HFF-Myc (cell line): ENCODE measurements at places on chromosomes 5 and 9.

GRCh38 chr5:56941981-56942380, 9.9 kb downstream of the MIER3 start:
- DNase-seq: peak; percentile 46

DNA sequence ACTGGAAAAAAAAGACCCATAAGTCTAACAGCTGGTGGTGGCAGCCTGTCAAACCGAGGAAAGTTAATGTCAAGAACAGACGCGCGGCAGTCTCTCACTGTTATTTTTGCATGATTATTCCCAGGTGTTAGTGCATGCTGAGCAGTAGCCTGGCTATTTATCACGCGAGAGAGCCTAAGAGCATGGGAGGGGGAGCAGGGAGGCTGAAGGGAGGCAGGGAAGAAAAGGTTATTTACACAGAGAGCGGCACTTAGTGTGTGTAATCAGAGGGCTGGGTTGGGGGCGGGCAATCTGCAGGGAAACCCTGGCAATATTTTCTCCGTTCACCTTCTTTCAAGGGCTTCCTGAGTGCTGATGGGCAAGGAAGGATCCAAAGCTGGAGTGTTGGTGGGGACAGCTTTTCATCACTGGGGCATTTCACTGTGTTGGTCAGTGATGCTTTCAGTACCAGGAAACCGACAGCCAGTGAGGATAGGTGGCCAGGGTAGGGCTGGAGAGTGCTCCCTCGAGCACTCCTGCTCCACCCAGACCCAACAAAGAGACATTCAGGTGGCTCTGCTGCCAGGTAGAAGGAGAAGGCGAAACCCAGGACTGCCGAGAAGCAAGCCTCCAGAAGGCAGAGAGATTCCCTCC, 39.6 kb downstream of the ZNF608 start:
- peak; percentile 73 for DNase-seq

- DNase-seq: no peak
Observed at GRCh38 chr9:32136700-32137339, 247.6 kb upstream of the ACO1 start.

DNA sequence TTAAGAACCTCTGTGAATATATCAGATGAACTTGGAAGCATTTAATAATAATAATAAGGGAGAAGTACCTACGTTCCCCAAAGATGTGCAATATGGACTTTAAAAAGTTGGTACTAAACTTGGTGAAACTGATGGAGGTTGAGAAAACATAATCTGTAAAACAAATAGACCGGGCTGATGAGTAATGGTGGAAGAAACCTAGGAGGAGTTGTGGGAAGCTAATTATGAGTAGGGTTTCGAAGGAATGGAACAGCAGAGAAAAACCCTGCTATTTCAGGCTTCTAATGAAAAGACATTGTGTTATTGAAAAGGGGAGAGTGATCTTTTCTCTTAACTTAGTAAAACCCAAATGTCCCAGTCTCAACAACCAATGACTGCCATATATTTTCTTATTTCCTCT, 229.3 kb downstream of the PCSK1 start:
- no peak for DNase-seq

GRCh38 chr5:151902215-151902614, 22.4 kb downstream of the GLRA1 start:
- DNase-seq: no peak

- no peak for DNase-seq
Observed at GRCh38 chr5:66129144-66129543, 15.0 kb upstream of the SREK1 start.

DNA sequence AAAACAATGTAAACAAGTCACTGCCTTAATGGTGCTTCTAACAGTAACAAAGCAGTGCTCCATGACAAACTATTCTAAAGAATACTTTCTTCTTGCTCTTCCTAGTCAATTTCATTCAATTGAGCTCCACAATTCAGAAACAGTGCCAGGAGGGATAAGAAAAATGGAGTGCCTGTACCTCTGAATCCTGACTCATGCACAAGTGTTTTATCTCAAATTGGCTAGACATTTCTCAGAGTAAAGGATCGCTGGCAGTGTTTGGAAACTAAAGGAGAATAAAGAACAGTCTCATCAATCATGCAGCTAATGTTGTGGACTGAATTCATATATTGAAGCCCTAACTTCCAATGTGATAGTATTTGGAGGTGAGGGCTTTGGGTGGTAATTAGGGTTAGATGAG, 27.6 kb downstream of the SLC25A51 start:
- no peak for DNase-seq

- no peak for DNase-seq
Observed at GRCh38 chr9:97911970-97912369, 10.3 kb downstream of the TRMO start.

- DNase-seq: no peak
Observed at GRCh38 chr5:4901924-4902323, 238.2 kb upstream of the ADAMTS16 start.

GRCh38 chr9:98860871-98861293, 53.4 kb downstream of the GALNT12 start:
- DNase-seq: peak; percentile 98

DNA sequence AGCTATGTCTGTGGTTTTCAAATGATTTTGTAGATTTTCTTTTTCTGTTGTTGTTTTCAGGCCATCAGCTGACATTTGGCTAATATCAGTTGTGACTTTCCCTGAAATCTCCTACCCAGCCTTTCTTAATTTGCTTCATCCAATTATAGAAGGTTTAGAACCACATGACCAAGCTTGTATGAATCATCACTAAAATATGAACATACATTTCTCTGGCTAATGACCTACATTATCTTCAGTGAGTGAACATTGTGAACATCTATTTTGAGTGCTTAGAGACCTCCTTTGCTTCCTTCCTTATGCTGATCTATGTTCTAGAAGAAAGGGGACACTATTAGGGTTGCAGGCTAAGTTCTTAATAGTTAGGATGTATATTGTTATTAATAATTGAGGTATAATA, 532.5 kb downstream of the RAB3C start:
- DNase-seq: no peak

DNA sequence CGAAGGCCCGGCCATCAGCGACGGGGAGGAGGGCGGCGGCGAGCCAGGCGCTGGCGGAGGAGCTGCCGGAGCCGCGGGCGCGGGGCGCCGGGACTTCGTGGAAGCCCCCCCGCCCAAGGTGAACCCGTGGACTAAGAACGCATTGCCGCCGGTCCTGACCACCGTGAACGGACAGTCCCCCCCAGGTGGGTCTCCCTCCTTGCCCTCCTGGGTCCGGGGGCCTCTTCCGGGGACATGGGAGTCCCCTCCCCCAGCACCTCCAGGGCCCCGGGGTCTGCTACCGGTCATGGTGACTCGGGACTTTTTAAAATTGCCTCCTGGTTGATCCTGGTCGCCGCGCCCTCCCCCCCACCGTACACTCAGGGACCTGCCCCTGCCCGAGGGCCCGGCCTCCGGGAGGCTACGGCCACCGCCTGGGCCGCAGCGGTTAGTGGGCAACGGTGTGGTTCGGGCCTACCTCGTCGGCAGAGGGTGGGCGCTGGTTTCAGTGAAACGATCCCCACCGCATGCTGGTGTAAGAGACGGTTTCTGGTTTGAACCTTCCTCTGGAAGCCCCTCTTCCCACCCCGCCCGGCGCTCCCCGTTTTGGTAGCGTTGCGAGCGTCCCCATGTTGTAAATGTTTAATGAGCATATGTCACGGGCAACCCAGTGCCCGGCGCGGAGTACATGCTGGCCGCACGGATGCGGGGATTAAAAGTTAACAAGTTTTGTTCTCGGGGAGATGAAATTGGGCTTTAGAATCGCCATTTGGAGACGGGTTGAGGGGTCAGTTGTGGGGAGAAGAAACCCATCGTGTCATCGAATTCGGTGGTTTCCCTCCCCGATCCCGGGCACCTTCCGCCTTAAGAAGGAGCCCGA, 1.1 kb downstream of the LARP1 start:
- no peak for DNase-seq

GRCh38 chr5:59299006-59299405, 594.5 kb downstream of the PDE4D start:
- no peak for DNase-seq
